ENCODE measurements at places on chromosomes 1 and 21. TPM values are rescaled to one million over a fixed set of nuclear protein-coding genes. Genes with fewer than 3 reads are reported as not detected.

F5 gene
- 110 TPM for total RNA-seq

OR6P1 gene
- not detected for total RNA-seq

TMEM269 gene
- not detected for total RNA-seq

ZNF593OS gene
- not detected for total RNA-seq

DNA sequence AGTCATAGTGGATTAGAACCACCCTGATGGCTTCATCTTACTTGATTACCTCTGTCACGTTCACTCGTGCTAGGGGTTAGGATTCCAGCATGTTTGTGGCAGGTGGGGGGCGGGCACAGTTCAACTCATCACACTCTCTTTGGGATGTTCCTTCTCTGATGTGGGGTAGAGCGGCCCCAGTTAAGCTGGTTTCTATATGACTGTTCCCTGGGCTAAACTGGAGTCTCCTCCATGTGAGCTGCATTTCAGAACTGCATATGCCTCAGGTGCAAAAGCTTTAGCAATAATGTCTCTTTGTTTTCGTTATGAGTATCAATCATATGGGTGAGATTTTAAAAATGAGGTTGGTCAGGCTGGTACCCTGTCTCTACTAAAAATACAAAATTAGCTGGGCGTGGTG lies 393.2 kb downstream of the RPS6KC1 start:
- no peak for DNase-seq
- H3K27ac ChIP-seq: no peak overlapping the region
- no peaks in the 10 kb centered on the region for H3K36me3 ChIP-seq
- no peaks in the 10 kb centered on the region for H3K27me3 ChIP-seq

DNA sequence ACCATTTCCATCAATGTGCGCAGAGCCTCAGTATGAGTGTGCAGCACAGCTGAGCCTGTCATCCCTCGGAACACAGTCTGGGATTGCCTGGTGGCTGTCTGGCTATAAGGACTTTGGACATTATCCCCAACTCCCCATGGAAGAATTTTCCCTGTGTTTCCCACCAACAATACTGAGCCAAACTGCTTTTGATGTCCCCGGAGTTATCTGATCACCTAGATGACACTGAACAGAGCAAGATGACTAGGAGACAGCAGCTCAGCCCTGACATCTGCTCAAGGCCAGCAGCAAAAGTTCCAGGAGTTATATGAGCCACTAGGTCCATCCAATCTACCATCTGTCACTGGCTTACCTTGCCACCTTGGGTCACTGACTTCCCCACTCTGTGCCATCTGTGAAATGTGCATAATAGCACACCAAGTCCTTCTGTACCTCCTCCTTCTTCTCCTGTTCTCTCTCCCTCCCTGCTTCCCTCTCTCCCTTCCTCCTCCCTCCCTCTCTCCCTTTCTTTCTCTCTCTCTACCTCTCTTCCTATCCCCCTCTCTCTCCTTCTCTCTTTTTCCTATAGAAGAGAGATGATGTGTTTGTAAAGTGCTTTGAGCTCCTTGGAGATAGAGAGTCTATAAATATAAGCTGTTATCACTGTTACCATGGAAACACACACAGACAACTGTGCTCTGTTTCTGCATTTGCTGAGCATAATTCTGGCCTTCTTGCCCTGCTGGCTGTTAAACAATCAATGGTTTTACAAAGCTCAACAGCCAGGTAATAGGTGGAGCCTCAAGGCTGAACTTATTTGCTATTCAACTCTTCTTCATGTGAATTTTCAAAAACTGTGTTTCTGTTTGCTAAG lies 19.7 kb upstream of the ATP1B1 start:
- no peaks in the 10 kb centered on the region for H3K36me3 ChIP-seq
- no peaks in the 10 kb centered on the region for H3K4me1 ChIP-seq
- DNase-seq: no peak
- no peaks in the 10 kb centered on the region for H3K27me3 ChIP-seq
- H3K27ac ChIP-seq: no peak overlapping the region

DNA sequence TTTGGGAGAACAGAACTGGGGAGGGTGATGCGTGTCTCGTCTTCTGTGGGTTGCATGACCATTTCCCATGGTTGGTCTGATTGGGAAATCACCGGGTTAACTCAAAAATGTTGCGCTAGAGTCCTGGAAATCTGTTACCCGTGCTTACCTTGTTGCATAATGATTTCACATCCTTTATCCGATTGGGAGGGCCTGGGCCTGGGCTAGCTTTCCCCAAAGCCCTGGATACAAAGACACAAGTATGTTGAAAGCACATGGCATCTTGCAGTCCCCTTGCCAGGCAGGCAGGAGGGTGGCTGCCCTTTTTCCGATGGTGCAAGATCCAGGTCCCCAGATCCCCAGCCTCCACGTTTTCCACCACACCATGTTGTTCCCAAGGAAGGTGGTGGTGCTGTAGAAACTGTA lies 582 bp downstream of the TRPM2 start:
- H3K36me3 ChIP-seq: no peaks in the 10 kb centered on the region
- H3K27ac ChIP-seq: no peak overlapping the region
- peaks cover 7% of the 10 kb centered on the region for H3K4me1 ChIP-seq
- H3K27me3 ChIP-seq: no peaks in the 10 kb centered on the region
- H3K4me3 ChIP-seq: peak overlapping the region; percentile 15

DNA sequence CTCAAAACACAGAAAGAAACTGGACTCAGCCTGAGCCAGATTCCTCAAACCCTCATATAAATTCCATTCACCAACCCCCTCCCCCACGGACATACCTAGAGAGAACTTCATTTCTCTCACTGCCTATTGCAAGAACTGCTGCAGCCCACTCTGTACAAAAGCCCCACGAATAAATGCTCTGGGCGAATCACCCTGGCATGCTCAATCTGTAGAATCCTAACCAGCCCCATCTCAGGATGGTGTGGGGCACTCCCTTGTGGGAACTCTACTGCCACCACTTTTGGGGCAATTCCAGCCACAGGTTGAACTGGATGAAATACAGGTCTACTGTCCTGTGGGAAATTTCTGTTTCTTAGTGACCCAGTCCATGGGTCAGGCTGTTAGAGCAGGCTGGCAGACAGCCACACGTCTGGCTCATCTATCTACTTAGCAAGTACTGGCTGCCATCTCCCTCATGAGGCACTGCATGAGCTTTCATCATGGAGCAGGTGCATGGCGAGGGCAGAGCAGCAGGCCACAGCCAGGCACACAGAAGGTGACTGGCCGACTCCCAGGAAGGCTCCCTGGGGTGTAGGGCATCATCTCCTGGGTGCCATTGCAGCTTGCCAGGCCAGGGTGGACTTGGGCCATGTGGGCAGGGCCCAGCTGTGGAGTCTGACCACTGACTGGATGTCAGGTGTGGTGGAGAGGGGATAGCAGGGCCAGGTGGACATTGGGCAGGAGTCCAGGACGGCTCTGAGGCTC lies 1.6 kb upstream of the C1orf35 start:
- H3K36me3 ChIP-seq: no peaks in the 10 kb centered on the region
- H3K4me3 ChIP-seq: no peak overlapping the region
- no peak overlapping the region for H3K27ac ChIP-seq
- no peaks in the 10 kb centered on the region for H3K4me1 ChIP-seq
- H3K27me3 ChIP-seq: no peaks in the 10 kb centered on the region

DNA sequence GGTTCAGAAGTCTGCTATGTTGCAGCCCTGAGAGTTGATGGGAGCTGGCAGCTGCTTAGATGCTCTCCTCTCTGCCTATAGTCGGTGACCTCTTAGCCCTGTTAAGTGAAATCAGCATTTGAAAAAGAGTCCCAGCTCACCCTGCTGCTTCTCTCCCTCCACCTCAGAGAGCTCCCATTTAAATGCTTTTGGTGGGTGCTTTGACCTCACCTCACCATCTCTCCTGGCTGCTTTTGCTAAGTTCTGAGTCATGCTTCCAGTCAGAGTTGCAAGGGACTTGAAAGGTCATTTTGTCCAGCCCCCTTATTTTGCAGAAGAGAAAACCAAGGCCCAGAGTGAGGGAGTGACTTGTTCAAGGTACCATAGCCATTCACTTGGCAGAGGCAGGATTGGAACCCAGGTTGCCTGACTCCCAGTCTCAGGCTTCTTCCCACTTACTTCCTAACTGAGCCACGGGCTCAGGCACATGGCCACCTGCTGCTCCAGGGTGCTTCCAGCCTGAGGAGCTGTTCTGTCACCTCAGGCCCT lies 3.3 kb downstream of the MAPKAPK2 start:
- no peak overlapping the region for H3K4me3 ChIP-seq
- no peak overlapping the region for H3K27ac ChIP-seq
- H3K36me3 ChIP-seq: no peaks in the 10 kb centered on the region
- no peak for DNase-seq

- no peaks in the 10 kb centered on the region for H3K4me1 ChIP-seq
- H3K27ac ChIP-seq: no peak overlapping the region
- no peaks in the 10 kb centered on the region for H3K27me3 ChIP-seq
- no peaks in the 10 kb centered on the region for H3K36me3 ChIP-seq
- H3K4me3 ChIP-seq: no peak overlapping the region
- DNase-seq: no peak
These were observed 476.8 kb upstream of the DEPDC1 start for GRCh38 chr1:68973459-68974244.

DNA sequence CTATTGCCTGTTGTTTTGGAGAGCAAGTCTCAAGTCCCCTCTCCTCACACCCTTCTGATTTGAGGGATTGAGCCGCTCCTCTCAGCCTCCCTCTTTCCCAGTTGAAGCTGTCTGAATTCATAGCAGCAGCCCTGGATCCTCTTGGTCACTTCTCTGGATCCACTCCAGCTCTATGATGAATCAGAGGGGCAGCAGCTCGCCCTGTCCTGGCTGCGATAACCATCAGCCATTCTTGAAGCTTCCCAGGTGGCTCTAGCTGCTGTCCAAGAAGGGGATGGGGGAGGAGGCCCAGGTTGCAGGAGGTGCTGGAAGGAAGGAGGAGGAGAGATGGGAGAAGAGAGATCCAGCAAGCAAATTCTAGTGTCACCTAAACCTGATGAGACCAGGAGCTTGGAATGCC lies 31.3 kb downstream of the WNT4 start:
- no peaks in the 10 kb centered on the region for H3K4me1 ChIP-seq
- H3K27me3 ChIP-seq: no peaks in the 10 kb centered on the region

- H3K4me1 ChIP-seq: no peaks in the 10 kb centered on the region
- H3K27me3 ChIP-seq: no peaks in the 10 kb centered on the region
- no peak overlapping the region for H3K27ac ChIP-seq
- no peak for DNase-seq
- no peaks in the 10 kb centered on the region for H3K36me3 ChIP-seq
These were observed 7.7 kb downstream of the NTMT2 start for GRCh38 chr1:170153417-170153816.

GRCh38 chr1:214002060-214002459 lies 14.3 kb downstream of the PROX1 start:
- no peak overlapping the region for H3K27ac ChIP-seq
- no peak overlapping the region for H3K4me3 ChIP-seq
- no peaks in the 10 kb centered on the region for H3K27me3 ChIP-seq
- no peak for DNase-seq

GRCh38 chr1:109850827-109851226 lies 59.8 kb upstream of the CSF1 start:
- DNase-seq: no peak
- no peaks in the 10 kb centered on the region for H3K27me3 ChIP-seq
- H3K36me3 ChIP-seq: no peaks in the 10 kb centered on the region
- H3K4me3 ChIP-seq: no peak overlapping the region
- H3K4me1 ChIP-seq: no peaks in the 10 kb centered on the region

DNA sequence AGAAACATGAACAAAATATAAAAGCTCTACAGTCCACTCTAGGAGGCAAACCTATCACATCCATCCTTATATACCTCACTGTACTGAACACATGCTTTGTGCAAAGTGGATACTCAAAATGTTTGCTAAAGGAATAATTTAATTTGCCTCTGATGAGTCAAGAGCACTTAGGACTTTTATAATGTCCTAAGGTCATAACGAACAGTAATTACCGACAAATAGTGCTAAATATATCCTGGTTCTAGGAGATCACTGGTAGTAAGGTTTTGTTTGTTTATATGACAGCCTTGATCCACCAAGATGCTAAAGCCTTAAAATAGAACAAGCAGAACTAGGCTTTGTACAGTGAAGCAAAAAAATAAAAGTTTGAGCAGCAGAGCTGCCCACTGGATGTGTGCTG lies 70.6 kb downstream of the GADD45A start:
- H3K4me3 ChIP-seq: no peak overlapping the region
- H3K4me1 ChIP-seq: peaks cover 4% of the 10 kb centered on the region
- no peaks in the 10 kb centered on the region for H3K27me3 ChIP-seq
- DNase-seq: no peak
- H3K36me3 ChIP-seq: no peaks in the 10 kb centered on the region
- H3K27ac ChIP-seq: no peak overlapping the region

GRCh38 chr1:214446772-214447556 lies 104.4 kb downstream of the PTPN14 start:
- no peak overlapping the region for H3K4me3 ChIP-seq
- H3K27ac ChIP-seq: no peak overlapping the region
- no peaks in the 10 kb centered on the region for H3K4me1 ChIP-seq
- DNase-seq: no peak

DNA sequence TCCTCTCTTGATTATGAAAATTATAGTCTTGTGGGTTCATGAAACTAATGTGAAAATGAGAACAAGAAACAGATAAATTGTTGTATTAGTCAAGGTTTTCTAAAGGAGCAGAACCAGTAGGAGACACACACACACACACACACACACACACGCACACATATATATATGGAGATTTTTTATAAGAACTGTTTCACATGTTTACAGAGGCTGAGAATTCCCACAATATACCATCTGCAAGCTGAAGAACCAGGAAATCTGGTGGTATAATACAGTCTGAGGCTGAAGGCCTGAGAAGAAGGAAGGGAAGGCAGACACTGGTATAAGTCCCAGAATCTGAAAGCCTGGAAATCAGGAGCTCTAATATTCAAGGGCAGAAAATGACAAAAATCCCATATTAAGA lies 70.9 kb upstream of the RGS18 start:
- no peak overlapping the region for H3K4me3 ChIP-seq
- no peak for DNase-seq
- H3K27ac ChIP-seq: no peak overlapping the region
- H3K4me1 ChIP-seq: no peaks in the 10 kb centered on the region

DNA sequence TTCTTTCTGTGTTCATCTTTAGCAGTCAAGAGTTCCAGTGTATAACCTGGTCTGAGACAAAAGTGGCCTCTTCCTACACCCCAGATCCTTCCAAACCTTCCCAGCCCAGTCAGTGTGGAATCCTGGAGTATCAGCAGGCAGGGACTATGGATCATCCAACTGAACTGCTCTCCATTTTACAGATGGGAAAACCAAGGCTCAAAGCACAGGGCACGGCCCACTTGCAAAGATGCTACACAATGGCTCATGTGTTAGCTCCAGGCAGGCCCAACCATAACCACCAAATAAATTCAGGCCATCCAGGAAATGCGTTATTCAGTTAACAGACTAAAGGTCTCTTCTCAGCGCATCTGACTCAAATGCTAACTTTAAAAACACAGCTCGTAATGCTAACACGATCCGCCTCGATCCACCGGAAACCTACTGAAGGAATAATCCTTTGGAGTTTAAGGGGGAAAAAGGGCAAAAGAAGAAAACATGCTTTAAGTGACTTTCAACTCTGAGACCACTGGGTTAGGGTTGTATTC lies 7.1 kb downstream of the GLIS1 start:
- H3K4me3 ChIP-seq: no peak overlapping the region
- no peaks in the 10 kb centered on the region for H3K27me3 ChIP-seq
- H3K36me3 ChIP-seq: no peaks in the 10 kb centered on the region
- H3K27ac ChIP-seq: no peak overlapping the region
- no peaks in the 10 kb centered on the region for H3K4me1 ChIP-seq

GRCh38 chr1:94006604-94007003 lies 97.4 kb upstream of the GCLM start:
- DNase-seq: no peak
- no peaks in the 10 kb centered on the region for H3K27me3 ChIP-seq
- no peaks in the 10 kb centered on the region for H3K4me1 ChIP-seq
- no peak overlapping the region for H3K4me3 ChIP-seq
- H3K27ac ChIP-seq: no peak overlapping the region
